ENCODE measurements at places on chromosomes 13 and 19. TPM values are rescaled to one million over a fixed set of nuclear protein-coding genes. Genes with fewer than 3 reads are reported as not detected.

The FAM124A gene
- not detected for total RNA-seq

The LIN7B gene
- total RNA-seq = 9.3 TPM

The COX7A1 gene
- 81.7 TPM for total RNA-seq

The EHD2 gene
- total RNA-seq = 345 TPM

The ZNF560 gene
- total RNA-seq = not detected

The ZNF585A gene
- 8.8 TPM for total RNA-seq

The CARD8 gene
- 14.5 TPM for total RNA-seq

The PSG1 gene
- 4.9 TPM for total RNA-seq

The ERFL gene
- 0.11 TPM for total RNA-seq

The VSTM2B gene
- total RNA-seq = not detected

The CCDC97 gene
- total RNA-seq = 16.2 TPM

The PARP4 gene
- 33.6 TPM for total RNA-seq

The ANGPTL4 gene
- 9.8 TPM for total RNA-seq

The CPB2 gene
- not detected for total RNA-seq

The ZNF101 gene
- total RNA-seq = 7.1 TPM

The ZGLP1 gene
- 1.5 TPM for total RNA-seq

The IGFL1 gene
- total RNA-seq = not detected

The PALM3 gene
- 0.81 TPM for total RNA-seq

The IGFL2 gene
- total RNA-seq = not detected

The ACP7 gene
- not detected for total RNA-seq

The PRR20B gene
- total RNA-seq = not detected

The CLEC4M gene
- not detected for total RNA-seq

The KHSRP gene
- total RNA-seq = 251 TPM

The ICAM4 gene
- not detected for total RNA-seq

The S1PR2 gene
- total RNA-seq = 22.0 TPM

The SLC25A23 gene
- 18.0 TPM for total RNA-seq

The CEACAM7 gene
- total RNA-seq = not detected

The BRME1 gene
- 0.72 TPM for total RNA-seq

The ZSCAN4 gene
- total RNA-seq = not detected

The KLK15 gene
- not detected for total RNA-seq

The CCDC70 gene
- not detected for total RNA-seq

The PNKP gene
- 47.5 TPM for total RNA-seq

The ERCC2 gene
- 97.8 TPM for total RNA-seq

The FOSB gene
- total RNA-seq = 35.4 TPM

The OLFM4 gene
- total RNA-seq = not detected

The ZNF541 gene
- total RNA-seq = not detected

The SPC24 gene
- 43.1 TPM for total RNA-seq

The MBD3L3 gene
- total RNA-seq = not detected

The ZNF540 gene
- 0.94 TPM for total RNA-seq

The SYNE4 gene
- total RNA-seq = 0.15 TPM

The ZNF813 gene
- total RNA-seq = 3.2 TPM

The ERF gene
- 87.9 TPM for total RNA-seq

The CRX gene
- not detected for total RNA-seq

The VMAC gene
- total RNA-seq = 2.0 TPM

The NECTIN2 gene
- 150 TPM for total RNA-seq

The DACT3 gene
- 17.4 TPM for total RNA-seq

The FCAR gene
- not detected for total RNA-seq

The GFY gene
- not detected for total RNA-seq
